ENCODE measurements at places on chromosomes 13 and 19.

- DNase-seq, result peak; percentile 29
These were observed 1.1 kb downstream of the CNN1 start for GRCh38 chr19:11539495-11540365.

DNA sequence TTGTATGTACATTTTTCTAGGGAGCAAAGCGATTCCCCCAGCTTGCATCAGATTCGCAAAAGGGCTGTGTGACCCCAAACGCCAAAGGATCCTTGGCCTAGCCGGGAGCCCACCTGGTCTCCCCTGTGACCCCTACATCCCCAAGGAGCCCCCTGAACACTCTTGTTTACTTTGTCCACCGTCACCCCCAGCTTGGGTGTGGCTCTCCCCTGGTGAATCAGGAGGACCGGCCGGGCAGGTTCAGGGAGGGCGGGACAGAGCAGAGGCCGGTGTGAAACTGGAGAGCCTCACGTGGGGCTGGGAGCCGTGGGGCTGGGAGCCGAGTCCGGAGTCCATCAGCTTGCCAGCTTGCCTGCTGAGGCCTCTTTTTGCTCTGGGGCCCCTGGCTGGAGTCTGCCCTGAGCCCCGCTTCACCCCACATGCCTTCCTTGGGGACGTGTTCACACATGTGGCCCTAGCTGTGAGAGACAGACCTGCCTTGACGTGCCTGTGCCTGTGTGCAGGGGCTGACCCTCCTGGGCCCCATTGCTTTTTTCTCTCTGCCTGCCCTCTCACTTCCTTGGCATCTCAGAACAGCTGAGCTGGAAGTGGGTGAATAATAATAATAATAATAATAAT, 2.0 kb downstream of the ITPKC start:
- DNase-seq, result peak; percentile 93

DNA sequence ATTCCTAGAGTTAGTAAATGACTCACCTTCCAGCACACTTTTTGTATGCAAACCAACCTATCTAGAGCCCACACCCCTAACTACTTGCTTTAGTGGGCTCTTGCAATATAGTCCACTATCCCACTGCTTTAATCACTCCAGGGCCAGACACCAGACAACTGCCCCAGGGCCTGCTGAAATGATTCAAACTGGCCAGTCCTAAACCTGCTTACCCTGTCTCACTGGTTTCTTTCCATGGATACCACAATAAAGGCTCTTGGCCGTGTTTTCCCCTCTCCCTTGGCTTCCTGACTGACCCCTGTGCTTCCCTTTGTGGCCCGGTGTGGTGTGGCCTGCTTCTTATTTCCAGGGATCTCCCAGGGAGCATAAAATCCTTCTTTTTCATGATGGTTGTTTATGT, 14.6 kb downstream of the HS6ST3 start:
- DNase-seq, result no peak

- DNase-seq, result no peak
These were observed 83.4 kb downstream of the GNG7 start for GRCh38 chr19:2619076-2619475.

DNA sequence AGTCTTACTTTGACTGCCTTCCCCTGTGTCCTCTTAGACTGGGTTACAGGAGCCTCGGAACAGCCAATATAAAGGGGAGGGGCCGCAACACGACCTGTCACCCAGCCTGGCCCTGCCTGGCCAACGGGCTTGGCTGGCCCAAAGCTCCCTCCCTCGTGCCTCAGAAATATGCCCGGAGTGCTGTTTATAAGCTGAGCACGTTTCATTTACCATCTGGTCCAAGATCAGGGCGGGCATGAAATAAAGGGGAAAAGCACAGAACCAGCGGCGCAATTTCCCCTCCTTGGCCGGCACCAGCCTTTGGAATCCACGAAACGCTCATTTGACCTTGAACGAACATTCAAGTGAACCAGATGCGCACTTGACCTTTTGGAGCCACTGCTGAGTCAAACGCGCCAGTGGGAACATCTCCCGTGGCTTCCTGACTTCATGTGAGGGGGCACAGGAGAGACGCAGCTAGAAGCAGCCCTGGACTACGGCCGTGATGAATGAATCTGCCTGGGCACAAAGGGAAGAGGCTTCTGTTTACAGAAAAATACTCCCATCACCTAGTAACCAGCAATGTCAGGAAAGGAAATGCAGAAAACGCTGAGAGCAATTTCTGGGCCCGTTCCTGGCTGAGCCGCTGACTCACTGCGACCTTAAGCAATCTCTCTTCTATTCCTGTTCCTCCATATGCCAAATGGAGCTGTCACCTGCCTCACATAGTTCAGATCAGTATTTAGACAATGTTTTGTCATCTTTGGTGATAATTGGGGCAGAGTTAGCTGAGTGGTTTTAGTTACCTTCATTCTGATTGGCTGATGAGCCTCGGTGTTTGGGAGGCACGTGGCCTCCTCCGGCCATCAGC, 53.3 kb downstream of the RFX2 start:
- peak; percentile 70 for DNase-seq

DNA sequence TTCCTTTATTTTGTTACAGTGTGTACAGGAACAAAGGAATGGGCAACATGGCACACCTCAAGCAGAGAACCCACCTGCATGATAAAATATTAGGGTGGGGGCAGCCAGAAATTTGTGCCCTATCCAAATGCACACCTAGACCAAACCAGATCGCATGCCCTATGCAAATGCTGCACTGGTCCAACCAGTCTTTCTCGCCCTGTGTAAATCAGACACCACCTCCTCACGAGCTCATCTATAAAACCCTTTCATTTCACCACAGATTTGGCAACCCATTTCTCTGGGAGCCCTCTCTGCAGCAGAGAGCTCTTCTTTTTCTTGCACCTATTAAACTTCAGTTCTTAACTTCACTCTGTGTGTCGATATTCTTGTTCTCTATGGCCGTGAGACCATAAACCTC, 1559.2 kb downstream of the SLITRK1 start:
- no peak for DNase-seq

GRCh38 chr13:40228496-40228895, 437.9 kb downstream of the FOXO1 start:
- no peak for DNase-seq

GRCh38 chr19:38031423-38031770, 124.4 kb downstream of the SIPA1L3 start:
- no peak for DNase-seq

GRCh38 chr19:41927497-41928192, 604 bp downstream of the ERFL start:
- peak; percentile 39 for DNase-seq

DNA sequence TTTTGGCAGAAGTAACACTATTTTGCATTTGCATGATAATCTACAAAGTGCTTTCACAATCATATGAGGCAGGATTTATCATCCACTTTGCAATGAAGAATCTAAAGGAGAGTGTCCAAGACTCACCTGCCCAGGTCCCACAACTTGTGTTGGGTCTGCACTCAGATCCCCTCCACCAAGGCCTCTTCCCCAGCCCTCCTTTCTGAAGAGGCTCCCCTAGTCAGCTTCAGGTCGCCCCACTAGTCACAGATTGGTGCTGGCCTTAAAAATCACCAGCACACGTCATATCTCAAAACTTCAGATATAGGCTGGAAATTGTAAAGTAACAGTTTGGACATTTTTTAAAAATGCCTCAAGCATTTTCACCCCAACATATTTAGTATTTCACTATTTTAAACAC, 17.5 kb downstream of the ATP7B start:
- no peak for DNase-seq

DNA sequence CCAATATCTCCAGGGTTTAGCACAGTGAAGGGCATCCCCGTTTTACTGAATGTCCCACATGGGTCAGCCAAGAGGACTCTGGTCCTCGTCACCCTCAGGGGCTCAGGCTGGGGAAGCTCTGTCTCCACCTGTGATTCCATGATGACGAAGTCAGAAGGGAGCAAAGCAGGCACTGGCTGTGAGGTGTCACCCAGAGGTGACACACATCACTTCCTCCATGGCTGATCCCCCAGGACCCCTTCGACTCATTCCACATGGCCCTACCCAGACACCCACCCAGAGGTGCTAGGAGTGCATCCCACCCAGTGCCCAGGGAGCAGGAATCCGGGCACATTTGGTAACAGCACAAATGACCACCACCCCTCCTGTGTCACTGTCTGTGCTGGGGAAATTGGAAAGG, 145.2 kb upstream of the VSTM2B start:
- no peak for DNase-seq

- no peak for DNase-seq
These were observed 17.1 kb downstream of the ZNF846 start for GRCh38 chr19:9751446-9751845.

DNA sequence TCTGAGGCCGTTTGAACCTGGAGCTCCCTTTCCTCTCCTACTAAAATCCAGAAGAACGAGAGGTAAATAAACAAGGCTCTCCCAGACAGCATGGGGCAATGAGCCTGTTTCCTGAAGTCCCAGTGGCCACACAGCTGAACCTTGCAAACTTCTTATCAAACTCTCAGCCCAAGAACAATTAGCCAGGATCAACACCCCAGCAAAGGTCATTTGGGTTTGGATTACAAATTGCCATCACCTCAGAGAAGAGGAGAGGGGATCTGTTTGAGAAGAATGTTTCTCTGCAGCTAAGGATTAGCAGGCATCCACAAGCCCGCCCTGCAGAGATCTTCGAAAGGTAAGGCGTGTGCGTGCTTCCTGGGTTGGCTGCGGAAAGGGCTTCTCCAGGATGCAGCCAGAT, 201.9 kb upstream of the SOX1 start:
- no peak for DNase-seq

GRCh38 chr13:65784088-65784816, 1445.9 kb downstream of the PCDH9 start:
- no peak for DNase-seq

DNA sequence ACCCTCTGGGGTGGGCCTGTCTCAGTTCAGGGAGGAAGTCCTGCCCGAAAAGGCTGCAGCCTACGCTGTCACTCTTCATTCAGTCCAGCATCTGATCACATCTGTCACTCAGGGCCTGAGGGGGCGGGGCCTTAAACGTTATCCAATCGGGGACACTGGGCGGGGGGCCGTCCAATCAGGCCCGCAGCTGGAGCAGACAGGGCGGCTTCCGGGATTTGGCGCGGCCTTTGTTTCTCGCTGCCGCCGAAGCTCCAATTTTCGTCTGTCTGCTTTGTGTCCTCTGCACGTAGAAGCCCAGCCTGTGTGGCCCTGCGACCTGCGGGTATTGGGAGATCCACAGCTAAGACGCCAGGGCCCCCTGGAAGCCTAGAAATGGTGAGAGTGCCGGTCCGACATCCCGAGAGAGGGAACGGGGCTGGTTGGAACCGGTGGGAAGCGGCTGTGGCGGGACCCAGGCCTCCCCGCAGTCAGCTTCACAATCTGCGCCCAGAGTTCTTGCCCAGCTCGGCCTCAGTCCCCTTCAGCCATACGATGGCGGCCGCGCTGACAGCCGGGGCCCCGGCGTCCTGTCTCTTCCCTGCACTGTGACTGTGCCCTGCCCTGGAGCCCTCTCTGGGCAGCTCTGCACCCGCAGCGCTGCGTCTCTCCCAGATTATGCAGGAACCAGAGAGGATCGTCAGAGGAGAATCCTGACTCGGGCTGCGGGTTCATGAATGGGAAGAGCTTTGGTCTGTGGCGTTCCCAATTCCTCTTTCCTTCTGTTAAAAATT, at the start of gene ZNF730:
TSS of gene ZNF730 (plus strand) at position 224 of the 770 bp plus-strand sequence. CDS start at position 373, 149 bp downstream.
- DNase-seq, result peak; percentile 14

DNA sequence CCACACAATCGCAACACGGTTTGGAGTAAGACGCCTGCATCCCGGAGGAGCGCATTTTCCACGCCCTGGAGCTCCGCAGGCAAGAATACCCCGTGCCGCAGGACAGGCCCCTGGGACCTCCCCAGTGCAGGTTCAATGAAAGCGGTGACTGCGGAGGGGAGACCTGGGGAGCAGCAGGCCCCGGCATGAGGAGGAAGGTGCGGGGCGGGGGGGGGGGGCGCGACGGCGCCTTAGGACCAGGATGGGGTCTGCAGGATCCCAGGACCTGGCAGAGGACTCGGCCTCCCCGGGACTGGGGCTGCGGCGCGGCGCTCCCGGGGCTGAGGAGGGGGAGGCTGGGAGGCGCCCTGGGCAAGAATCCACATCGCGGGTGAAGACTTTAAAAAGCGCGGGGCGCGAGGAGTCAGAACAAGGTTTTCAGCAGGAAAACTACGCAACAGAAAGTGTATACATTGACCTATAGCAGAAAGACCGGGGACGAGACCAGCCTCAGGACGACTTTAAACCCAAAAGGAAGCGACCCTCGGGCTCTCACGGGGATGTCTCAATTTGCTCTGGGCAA, 432 bp downstream of the ZNF611 start:
- DNase-seq, result peak; percentile 15

GRCh38 chr13:110197026-110197425, 109.9 kb downstream of the COL4A1 start:
- no peak for DNase-seq

GRCh38 chr19:14054721-14055120, 7.2 kb downstream of the PALM3 start:
- DNase-seq, result no peak

GRCh38 chr19:43464134-43464775, 1.2 kb downstream of the LYPD3 start:
- DNase-seq, result peak; percentile 81

DNA sequence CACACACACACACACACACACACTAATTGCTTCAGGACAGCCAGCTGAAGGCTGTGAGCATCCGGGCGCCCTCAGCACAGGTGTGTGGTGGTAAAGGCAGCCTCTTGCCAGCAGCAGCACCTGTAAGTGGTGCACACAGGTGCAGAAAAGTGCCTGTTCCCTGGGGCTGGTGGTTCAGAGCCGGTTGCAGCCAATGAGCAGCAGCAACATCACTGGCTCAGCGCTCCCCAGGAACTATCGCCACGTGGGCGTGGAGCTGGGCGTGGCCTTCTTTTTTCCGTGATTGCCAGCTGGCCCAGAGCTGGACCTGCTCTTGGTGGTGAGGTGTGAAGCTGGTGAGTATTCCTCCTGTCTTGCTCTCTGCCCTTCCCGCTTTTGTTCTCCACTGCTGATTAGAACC, at the start of gene NLRP5:
TSS of gene NLRP5 (plus strand) at position 289 of the 400 bp plus-strand sequence.
- no peak for DNase-seq

DNA sequence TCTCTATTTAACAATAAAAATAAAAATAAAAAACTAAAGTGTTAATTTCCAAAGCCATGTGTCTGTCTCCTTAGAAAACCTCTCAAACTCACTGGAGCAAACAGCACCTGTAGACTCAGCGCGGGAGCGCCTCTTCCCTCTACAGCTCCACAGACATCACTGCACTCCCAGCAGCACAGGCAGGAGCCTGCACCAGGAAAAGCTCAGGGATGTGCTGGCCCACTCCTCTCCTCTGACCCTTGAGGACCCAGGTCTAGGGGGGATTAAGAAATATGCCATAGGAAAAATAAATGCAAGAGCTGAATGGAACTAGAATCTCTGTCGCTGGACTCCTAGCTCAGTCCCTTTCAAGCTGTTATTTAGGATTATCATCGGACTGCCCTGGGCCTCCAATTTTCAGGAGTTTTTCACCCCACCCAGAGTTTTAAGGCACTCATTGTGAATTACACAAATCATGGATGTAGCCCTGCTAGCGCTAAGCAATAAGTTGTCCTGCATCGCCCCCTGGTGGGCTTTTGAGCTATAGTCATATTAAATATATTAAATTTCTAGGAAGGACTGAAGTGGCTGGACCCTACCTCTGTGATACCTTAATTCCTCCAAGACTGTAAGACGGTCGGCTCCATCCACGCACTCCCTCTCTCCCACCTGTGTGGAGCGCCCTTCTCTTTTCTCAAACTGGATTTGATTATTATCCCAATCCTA, 333.9 kb downstream of the UQCRFS1 start:
- peak; percentile 58 for DNase-seq
